Renal cortical epithelial cell (primary cell): ENCODE measurements at places on chromosomes 12 and 14.

- DNase-seq = no peak
These were observed 336.7 kb downstream of the GALC start for GRCh38 chr14:87656315-87656714.

- DNase-seq = peak; percentile 9
These were observed 185.0 kb downstream of the DPF3 start for GRCh38 chr14:72708708-72709475.

DNA sequence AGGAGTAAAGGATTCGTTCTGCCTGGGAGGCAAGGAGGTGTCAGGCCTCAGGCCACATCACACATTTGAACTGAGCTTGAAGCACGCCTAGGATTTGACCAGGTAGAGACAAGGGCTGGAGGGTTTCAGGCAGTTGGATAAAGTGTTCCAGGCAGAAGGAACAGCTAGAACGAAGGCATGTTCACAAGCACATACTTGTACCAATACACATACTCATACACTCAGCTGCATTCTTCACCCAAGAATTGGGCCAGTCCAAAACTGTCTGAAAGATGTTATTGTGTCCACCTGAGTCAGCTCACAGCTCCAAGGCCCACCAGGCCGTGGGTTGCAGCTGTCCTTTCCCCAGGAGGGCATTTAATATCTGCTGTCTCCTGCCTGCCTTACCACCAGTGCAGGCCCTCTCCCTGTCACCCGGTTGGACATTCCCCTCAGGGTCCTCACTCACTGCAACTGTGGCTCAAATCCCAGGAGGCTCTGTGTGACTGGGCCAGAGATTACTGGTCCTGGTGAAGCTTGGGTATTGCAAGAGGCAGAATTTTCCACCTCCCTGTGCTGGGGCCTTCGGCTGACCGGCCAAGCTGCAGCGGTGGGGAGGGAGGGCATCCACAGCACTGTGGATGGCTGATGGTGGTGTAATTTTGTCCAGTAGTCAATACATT lies 12.8 kb upstream of the AQP2 start:
- no peak for DNase-seq

GRCh38 chr12:103207936-103208335 lies 250.5 kb downstream of the ASCL1 start:
- no peak for DNase-seq

- peak; percentile 74 for DNase-seq
These were observed 67.1 kb downstream of the PPFIA2 start for GRCh38 chr12:81692008-81692407.

DNA sequence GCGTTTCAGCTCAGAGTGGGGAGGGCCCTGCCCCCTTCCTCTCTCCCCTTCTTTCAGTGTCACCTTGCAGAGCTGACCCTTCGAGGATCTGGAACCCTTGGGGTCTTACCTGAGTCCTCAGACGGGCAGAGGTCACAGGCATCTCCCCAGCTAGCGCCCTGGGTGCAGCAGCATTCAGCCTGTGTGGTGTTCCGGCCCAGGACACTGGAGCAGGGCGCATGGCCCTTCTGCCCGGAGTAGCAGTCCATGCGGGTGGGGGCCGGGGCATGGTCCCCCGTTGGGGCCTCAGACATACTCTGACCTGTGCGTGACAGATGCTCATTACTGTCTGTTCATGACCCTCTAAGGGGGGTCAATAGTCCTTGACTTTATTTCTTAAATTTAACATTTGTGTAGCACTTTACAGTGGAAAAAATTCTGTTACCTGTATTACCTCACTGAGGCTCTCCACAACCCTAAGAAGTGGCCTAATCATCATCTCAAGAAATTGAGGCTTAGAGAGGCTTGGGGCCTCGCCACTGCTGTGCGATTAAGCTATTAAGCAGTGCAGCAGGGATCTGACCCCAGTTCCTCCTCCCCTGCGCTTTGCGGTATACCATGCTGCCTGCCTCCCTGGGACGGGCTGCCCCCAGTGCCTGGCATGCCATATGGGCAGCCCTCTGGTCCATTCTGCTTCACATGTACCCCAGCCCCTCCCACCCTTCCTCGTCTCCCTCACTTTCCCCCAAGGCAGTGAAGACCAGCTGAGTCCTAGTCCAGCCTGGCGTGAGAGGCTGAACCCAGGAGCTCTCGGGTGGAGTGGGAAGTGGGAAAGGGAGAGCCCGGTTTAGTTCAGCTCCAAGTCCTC lies 11.5 kb downstream of the ISCA2 start:
- DNase-seq = no peak

DNA sequence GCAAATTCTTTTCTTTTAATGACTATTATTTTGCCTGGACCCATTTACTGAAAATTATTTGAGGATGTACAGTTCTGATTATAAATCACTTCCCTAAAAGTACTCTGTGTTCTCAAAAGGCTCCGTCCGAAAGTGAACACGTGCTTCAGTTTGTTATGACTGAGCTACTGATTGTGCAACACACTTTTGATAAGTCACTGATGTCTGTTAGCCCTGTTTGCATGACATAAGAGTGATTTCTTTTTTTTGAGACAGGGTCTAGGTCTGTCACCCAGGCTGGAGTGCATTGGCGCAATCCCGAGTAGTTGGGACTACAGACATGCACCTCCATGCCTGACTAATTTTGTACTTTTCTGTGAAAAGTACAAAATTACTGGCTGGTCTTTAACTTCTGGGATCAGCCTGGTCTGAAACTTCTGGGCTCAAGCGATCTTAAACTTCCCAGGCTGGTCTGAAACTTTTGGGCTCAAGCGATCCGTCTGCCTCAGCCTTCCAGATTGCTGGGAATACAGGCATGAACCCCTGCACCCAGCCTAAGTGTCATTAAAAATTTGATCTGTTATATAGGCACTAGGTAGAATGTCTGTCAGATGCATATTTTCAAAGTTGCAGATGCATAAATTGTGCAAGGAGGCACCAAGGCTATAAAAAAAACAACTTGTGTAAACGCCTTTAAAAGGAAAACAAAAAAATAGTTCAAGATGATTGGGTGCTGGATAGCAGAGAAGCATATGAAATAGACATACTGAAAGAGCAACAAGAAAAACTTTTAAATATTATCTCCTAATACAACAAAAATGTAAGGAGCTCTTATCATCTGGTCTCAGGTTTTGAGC lies 111.5 kb downstream of the SRGAP1 start:
- DNase-seq = peak; percentile 86

- DNase-seq = no peak
These were observed 117.7 kb upstream of the RPL10L start for GRCh38 chr14:46769292-46769691.

- DNase-seq = no peak
These were observed 21.6 kb downstream of the BTG1 start for GRCh38 chr12:92123780-92124688.

DNA sequence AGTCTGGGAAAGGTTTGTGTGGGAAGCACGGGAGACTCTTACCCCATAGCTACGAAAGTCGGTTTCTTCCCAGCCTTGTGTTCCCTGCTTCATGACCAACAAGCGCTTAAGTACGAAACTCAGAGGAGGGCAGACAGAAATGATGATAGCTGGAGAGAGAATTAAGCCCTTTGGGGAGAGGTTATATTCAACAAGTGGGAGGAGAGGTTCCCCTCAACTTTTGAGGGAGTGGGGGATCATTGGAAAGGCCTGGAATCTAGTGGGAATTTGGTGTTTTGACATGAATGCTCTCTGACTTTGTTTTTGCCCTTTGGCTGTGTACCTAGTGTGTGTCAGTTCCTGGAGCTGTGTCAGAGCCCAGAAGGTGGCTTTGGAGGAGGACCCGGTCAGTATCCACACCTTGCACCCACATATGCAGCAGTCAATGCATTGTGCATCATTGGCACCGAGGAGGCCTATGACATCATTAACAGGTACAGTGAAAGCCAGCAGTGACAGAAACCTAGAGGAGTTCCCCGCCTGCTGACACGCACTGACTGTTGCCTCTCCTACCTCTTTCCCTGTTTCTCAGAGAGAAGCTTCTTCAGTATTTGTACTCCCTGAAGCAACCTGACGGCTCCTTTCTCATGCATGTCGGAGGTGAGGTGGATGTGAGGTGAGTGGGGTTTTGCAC lies 40.6 kb downstream of the FNTB start:
- no peak for DNase-seq

- DNase-seq = no peak
These were observed 7.1 kb downstream of the STX2 start for GRCh38 chr12:130831876-130832405.

- peak; percentile 27 for DNase-seq
These were observed 69.2 kb downstream of the NTN4 start for GRCh38 chr12:95721320-95721719.

- DNase-seq = peak; percentile 22
These were observed 21.4 kb upstream of the ANKRD9 start for GRCh38 chr14:102530828-102531478.

- DNase-seq = no peak
These were observed 659.3 kb downstream of the VRK1 start for GRCh38 chr14:97456462-97456861.

GRCh38 chr14:69068744-69069421 lies 84.0 kb downstream of the DCAF5 start:
- DNase-seq = peak; percentile 81

DNA sequence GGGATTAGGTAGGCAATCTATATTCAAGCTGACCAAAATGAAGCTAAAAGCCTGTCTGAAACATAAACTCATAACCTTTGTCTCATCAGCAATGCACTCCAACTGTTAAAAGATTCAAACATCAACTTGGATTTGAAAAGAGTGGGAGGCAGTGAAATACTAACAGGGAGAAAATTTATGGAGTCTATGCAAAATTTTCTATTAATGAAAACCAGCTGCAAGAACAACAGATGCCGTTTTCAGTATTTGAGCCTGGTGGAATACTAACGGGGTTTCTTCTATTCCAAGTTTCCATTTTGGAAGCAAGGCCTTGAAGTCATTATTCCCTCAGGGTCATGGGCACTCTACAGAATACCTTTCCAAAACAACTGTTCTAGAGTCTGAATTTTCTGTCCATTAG lies 88.3 kb downstream of the LRP6 start:
- DNase-seq = no peak

DNA sequence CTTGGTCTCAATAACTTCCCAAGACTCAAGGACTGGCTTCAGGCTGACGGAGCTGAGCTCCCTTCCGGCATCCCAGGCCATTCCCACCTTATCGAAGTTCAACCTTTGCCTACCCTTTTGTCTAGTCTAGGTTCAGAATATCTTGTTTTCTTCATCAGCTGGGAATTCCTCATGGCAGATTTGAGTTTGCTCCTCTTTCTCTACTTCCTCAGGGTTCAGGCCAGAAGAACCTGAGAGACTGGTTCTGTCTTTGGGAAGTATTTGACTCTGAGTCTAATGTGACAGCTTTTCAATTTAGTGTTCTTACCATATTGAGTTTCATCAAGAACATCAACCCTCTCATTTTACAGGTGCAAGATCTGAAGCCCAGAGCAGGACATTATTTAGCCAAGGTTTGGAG lies 2.1 kb downstream of the BIN2 start:
- DNase-seq = no peak

DNA sequence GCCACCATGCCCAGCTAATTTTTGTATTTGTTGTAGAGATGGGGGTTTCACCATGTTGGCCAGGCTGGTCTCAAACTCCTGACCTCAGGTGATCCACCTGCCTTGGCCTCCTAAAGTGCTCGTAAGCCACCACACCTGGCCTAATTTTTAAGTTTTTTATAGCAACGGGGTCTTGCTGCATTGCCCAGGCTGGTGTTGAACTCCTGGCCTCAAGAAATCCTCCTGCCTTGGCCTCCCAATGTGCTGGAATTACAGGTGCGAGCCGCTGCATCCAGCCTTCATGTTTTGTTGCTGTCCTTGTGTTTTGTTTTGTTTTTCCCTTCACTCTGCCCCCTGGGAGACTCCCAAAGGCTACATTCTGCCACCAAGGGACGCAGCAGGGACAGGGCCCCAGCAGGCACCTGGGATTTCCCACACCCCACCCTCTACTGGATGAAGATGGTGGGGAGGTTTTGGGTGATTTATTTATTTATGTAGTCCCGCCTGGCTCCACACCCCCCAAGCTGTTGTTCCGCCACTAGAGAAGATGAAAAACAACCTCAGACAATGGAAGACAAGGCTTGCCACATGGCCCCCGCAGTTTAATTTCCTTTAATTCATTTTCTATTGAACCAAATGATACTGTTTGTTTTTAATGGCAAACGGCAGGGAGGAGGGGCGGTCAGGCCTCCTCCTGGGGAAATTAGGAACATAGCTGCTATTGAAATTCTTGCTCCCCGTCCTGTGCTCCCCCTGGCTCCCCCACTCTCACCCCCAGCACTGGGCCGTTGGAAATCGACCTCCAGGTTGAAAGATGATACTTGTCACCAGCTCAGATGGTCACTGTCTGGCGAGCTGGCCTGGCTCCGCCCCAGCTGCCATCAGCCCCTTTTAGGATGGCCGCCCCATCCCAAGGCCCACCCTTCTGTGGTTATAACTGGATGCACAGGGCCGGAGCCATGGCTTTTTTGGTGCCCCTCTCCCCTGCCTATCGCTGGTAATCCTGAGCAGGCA lies 70.3 kb downstream of the RNFT2 start:
- no peak for DNase-seq

- no peak for DNase-seq
These were observed 20.3 kb upstream of the PPP4R4 start for GRCh38 chr14:94153750-94154342.

GRCh38 chr12:57813971-57814772 lies 4.4 kb downstream of the AVIL start:
- no peak for DNase-seq

GRCh38 chr12:52627395-52628110 lies 9.2 kb upstream of the KRT73 start:
- DNase-seq = no peak

GRCh38 chr14:53151523-53152183 lies 1.5 kb downstream of the DDHD1 start:
- DNase-seq = peak; percentile 25

GRCh38 chr14:92668276-92668973 lies 80.0 kb downstream of the LGMN start:
- no peak for DNase-seq

DNA sequence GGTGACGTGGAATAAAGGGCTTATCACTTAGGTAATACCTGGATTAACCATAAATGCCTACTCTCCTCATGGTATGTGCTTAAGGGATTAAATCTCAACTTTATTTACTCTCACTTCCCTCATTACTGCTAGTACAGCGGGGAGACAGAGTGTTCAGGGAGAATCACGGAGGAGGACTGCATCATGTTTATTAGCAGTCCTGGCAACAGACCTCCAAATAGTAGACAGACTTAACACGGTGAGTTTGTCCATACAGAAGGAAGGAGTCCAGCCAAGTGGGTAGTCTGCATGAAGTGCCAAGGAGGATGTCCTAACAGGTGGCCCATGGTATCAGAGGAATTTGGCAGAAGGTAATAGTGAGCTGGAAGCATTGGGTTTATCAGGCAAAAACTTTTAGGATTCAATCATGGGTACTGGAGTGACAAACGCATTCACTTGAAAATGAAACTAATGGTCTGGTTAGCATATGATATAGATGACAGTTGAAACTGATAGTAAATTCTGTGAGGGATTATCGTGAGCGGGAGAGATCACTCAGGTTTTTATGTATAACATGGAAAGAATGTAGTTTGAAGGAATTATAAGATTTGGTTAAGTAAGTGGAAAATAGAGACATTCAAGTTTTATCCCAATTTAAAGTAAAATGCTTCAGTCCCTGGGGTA lies 471.8 kb downstream of the TMEM117 start:
- no peak for DNase-seq
